ENCODE measurements at places on chromosomes 6 and 20.

- no peak for DNase-seq
These were observed 134.7 kb upstream of the RNF24 start for GRCh38 chr20:4150070-4150441.

DNA sequence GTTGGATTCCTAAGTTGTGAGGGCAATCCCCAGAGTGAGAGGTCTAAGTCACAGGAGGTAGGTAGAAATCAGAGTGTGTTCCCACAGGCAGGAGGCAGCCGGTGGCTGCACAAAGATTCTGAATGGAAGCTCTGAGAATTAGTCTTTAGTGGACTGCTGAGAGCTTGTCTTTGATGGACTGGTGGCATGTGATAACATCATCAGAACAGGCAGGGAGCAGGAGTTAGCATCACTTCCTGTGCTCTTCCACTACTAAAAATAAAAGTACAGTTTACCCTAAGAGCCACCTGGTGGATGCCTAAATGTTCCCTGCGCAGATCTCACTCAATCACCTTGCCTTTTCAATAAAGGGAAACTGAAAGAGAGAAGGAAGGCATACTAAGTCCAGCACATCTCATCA lies 294.6 kb upstream of the POU3F2 start:
- no peak for DNase-seq

GRCh38 chr6:44056392-44057237 lies 70.6 kb downstream of the MRPL14 start:
- DNase-seq: no peak

DNA sequence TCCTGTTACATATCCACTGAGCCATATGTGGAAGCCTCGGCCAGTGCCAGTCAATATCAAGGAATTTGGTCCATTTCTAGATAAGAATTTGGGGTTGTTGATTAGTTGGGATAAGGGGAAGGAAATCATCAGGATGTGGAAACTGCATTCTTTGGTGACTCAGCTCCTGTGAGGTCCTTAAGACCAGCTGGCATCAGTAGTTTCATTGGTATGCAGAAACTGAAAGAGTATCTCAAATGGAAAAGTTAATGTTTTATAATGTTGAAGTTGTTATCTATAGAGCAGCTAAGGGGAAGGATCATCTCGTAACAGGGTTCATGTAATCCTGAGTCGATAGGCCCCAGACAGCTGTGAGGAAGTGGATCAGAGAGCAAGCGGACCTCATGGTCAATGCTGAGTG lies 87.9 kb upstream of the PRND start:
- DNase-seq: no peak

DNA sequence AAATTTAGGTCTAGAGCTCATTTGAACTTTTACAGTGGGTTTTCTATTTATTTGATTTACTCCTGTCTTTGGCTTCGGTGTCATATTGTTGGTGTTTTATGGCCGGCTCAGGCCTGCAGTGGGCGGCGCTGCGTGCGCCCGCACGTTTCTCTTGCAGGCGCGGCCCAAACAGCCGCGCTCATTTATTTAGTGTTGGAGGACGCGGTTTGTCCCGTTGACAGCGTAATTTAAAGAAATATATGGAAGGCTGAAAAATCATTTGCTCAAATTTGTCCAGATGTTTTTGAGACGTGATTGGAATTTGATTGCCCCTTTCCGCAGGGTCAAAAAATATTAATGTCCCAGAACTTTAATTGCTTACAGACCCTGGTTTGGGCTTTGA lies 22.1 kb downstream of the TFAP2B start:
- DNase-seq: no peak

GRCh38 chr6:150249261-150249660 lies 106.4 kb downstream of the PPP1R14C start:
- DNase-seq: no peak

- peak; percentile 12 for DNase-seq
These were observed 25.5 kb upstream of the KCNK16 start for GRCh38 chr6:39347906-39348585.

DNA sequence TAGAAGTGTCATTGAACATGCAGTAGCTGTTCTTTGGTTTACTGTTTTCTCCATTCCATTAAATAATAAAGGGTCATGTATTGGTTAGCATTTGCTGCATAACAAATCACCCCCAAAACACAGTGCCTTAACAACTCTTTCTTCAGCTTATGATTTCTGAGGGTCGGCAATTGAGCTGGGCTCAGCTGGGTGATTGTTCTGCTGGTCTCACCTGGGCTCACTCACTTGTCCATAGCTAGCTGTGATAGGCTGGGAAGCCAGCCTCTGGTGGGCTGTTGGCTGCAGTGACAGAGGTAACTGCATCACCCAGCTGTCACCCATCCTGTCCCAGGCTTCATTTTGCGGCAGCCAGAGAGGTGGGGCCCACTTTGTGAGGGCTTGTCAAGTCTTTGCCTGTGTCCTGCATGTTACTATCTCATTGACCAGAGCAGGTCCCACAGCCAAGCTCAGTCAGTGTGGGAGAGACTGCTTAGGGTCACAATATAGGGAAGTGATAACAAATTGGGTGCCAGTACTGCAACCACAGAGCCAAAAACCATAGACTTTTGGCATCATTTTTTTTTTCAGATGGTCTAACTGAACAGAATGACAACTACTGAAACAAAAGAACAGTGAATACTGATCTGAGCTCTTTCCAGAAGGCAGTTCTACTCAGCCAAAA lies 76.9 kb downstream of the SYNDIG1 start:
- no peak for DNase-seq

GRCh38 chr6:166977621-166978525 lies 21.3 kb upstream of the CEP43 start:
- no peak for DNase-seq
